HCEC 1CT (cell line): ENCODE measurements at places on chromosomes 4 and X.
A peak's percentile ranks its signal among the peaks of the same experiment; 100 is the strongest.

DNA sequence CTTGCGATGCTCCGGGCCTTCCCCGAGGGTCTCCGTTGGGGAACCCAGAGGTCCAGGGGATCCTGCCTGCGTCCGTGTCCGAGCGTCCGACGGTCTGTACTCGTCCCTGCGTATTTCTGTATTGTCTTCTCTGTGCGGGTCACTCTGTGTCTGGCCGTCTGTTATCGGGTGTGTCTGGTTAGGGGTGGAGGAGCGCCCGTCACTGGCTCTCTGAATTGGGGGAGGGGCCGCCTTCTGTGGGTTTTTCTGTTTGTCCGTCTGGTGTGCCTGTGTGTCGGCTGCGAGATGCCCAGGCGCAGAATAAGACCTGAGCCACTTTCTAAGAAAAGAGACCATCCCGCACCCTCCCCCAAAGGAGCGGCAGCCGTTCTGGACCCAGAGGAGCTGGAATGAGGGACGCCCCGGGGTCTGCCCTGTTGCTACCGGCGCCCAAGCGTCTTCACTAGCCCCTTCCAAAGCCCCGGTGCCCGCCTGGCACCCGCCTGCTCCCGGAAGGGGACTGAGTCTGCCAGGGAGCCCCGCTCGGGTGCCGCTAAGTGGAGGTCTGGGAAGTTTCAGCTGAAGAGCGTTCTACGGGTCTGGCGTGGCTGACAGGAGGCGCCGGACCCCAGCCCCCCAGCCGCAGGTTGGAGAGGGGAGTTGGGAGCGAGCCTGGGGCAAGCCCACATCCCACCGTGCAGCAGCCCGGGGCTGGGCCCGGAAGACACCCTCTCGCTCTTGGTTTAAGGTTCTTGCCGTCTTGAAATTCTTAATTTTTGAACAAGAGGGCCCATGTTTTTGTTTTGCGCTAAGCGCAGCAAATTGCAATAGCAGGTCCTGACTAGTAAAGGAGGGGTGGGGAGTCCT is 1.0 kb upstream of the OTOP1 start:
- no peak for DNase-seq

- DNase-seq: no peak
Measured at GRCh38 chr4:24922416-24922815, 9.6 kb upstream of the CCDC149 start.

DNA sequence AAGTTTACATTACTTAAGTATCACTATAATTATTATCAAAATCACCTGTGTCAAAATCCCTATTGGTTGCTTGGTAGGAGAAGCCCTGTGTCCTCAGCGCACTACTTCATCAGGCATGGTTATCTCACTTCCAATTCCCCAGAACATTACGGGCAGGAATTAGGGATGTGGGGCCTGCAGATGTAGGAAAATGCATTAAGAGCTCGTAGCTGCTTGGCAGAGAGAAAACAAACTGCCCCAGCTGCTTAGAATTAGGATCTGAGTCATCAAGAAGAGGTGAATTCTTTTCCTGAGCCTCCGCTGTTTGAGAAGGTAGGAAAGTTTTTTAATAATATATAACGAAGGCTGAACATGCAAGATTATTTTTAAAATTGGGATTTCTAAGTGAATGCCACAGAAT is 31.1 kb upstream of the CLNK start:
- no peak for DNase-seq

DNA sequence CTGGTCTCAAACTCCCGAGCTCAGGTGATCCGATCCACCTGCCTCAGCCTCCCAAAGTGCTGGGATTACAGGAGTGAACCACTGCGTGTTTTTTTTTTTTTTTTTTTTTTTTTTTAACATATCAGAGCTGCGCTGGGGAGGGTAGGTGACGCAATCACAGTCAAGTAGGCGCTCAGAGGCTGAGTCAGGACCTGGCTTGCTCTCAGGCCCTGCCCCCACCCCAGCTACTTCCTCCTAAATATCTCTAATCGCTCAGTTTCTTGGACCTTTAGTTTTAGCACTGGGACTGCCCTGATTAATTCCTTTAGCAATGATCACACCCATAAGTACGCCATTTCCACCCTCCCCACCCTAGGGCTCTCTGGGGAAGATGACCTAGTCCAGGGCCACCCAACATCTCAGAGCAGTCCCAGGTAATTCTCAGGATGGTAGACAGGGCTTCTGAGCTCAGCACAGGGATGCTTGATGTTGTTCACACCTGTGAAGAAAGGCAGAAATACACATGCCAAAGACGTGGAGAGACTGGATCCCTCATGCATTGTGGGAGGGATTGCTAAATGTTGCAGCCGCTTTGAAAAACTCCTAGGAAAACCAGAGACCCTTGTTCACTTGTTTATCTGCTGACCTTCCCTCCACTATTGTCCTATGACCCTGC is 50.2 kb downstream of the DDX3X start:
- DNase-seq: peak; percentile 82

- DNase-seq: no peak
Measured at GRCh38 chr4:102478186-102478585, 23.0 kb upstream of the NFKB1 start.
